Stimulated activated CD4-positive, alpha-beta T cell treated with anti-CD3 and anti-CD28 coated beads, Interleukin-1b, Interleukin-23, amount 100 ng/mL, for 1 hour (primary cell): ENCODE measurements at places on chromosomes 2 and 18.

DNA sequence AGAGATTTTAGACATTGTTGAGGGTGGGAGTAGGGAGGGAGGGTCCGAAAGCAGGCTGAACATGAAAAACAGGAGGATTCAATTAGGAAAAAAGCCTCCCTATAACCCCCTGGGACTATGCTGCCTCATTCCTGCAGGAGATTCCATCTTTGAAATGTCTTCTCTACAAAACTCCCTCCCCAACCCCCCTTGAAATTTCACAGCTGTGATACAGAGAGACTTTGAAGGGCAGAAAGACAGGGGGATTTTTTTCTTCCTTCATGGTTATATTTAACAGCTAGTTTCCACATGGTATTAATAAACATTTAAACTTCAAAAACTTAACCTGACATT lies 57.6 kb downstream of the TRIB2 start:
- no peak for DNase-seq

DNA sequence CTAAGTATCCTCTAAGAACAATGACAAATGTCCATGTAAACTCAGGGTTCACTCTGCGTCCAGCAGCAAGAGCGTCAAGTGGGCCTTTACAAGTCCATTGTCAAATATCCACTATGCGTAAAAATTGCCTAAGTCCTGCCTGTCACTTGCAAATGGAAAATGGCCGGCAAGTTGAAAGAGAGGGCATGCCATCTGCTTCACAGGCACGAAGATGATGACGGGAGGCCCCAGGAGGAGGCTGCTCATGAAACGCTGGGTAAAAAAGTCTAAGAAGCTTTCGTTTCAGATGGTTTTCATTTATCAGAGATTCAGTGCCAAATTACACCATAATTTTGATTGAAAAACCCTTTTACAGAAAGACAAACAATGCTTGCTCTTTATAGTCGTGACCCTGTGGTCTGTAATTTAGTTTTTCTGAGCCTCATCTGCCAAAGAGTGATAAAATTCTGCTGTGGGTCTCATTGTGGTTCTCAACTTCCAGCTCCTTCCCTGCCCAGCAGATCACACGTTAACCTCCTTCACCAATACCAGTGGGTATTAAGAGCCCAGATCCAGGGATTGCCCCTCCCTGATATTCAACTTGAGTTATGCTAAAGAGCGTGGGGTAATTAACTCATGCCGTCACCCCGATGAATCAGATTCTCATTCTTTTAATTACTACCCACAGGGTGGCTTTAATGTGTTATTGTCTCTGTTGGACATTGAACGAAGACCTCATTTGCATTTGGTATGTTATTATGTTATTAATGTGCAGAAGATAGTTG lies 160.2 kb upstream of the ALKAL2 start:
- DNase-seq = no peak

DNA sequence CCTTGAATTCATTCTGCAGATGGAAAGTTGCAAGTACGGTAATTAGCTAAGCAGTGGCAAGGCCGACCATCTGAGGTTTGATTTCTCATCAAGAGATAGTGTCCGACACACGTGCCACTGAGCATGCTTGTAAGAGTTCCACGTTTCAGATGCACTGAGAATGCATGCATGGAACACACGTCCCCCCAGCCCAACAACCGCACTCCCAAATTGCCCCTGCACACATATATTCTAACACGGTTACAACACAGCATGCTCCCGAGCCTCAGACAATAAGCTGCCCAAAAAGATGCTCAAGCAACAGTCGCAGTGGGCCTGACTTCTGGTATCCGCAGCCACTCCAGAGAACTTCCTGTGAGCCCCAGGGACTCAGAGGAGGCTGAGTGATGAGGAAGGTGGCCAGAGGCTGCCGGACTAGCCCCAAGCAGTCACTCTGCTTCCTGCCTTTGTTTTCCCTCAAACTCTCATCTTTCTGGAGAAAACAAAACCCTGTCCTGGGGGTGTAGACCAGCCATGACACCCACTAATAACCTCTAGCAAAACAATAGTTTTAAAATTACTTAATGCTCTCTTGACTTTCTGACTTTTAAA lies 204.0 kb downstream of the TGIF1 start:
- DNase-seq = no peak

DNA sequence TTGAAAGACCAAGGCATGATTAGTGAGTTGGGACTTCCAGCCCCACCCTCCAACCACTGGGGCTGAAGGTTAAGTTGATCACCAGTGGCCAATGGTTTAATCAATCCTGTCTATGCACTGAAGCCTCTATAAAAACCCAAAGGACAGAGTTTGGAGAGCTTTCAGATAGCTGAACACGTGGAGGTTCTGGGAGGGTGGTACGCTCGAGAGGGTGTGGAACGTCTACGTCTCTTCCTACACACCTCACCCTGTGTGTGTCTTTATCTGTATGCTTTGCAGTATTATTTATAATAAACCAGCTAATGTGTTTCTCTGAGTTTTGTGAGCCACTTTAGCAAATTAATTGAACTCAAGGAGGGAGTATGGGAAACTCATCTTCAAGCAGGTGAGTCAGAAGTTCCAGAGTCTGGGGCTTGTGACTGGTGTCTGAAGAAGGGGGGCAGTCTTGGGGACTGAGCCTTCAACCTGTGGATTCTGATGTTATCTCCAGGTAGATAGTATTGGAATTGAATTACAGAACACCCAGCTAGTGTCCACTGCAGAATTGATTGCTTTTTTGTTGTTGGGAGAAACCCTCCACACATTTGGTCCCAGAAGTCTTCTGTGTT lies 20.3 kb downstream of the ACTR3 start:
- DNase-seq = peak; percentile 29

DNA sequence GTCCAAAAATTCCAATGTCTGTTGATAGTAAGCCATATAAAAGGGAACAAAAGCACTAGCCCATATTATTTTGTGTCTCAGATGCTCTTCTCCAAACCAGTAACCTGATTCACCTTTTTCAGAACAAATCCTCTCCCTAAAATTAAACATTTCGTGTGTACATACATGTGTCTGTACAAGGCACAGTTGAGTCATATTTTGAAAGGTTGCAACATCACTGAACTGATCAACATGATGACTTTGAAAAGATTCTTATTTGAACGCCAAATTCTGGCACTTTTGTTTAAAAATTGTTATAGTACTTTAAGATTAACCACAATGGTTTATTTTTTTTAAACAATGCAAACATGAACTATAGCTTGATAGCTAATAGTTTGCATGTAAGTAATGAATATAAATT lies 102.5 kb downstream of the RIT2 start:
- no peak for DNase-seq

GRCh38 chr2:137928547-137929518 lies 35.4 kb upstream of the HNMT start:
- no peak for DNase-seq

- no peak for DNase-seq
Observed at GRCh38 chr2:19224486-19224885, 133.9 kb downstream of the OSR1 start.
